Natural killer cell (primary cell): ENCODE measurements at places on chromosomes 6 and 20.

DNA sequence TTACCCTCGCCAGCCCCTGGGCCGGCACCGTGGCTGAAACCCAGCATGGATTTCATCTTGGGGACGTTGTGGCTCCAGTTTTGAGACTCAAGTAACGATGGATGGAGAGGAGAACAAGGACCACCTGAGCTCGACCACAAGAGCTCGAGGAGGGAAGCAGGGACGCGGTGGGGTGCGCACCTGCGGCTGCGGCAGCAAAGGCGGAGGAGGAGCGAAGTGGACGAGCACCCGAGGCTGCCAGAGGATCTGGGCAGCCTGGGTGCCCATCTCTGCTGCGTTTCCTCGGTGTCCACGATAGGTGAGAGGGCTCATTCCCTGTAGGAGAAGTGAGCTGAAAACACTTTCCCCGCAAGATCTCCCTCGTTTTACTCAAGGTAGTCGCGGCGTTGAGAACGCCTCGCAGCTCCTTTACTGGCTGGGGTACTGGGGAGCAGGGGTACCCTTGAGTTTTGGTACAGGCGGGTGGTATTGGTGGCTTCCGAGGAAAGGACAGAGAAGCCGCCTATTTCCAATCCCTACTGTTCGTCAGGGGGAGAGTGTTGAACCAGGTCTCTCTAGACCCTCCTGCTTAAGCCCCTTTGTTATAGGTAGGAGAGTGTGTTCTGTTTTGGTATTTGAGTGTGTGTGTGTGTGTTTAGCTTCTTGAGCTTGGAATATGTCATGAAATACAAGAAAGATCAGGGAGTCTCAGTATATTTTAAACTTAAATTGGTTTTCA is 137.7 kb downstream of the TRIM27 start:
- H3K27ac ChIP-seq: no peak overlapping the region
- peaks cover 5% of the 10 kb centered on the region for H3K4me1 ChIP-seq
- H3K36me3 ChIP-seq: no peaks in the 10 kb centered on the region
- H3K27me3 ChIP-seq: peaks cover 69% of the 10 kb centered on the region
- no peak for DNase-seq

DNA sequence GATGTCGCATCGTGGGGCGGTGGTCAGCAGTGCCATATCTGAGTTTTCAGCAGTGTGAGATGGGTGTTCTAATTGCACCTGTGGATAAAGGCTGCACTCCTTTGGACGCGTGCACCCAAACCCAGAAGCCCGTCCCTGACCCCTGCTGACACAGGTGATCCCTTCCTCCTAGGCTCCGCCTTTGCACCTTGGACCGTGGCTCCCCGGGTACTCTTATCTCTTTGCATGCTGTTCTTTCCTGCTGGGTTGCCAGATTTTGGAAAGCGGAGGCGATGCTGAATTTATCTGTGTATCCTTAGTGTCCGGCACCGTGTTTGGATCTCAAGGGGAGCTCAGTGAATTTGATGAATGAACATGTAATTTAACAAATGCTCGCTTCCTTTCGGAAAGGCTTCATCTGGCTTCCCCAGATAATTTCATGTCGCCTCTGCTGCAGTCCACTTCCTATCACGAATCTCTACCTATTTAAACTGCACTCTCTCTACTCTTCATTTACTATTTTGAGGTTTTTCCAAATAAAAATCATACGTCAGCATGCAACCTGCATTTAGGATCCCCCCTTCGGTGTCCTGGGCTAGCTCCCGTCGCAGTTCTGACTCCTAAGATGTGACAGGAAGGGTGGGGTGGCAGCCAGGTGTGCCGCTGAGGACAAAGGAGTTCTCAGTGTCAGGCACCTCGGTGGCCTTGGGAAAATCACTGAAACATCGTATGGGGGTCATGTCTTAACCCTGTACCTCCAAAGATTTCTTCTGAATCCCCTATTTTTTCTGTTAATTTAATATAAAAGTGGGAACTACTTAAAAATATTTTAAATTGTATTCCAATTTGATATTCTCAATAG is 753 bp upstream of the PERP start:
- H3K4me1 ChIP-seq: peaks cover 13% of the 10 kb centered on the region
- H3K36me3 ChIP-seq: no peaks in the 10 kb centered on the region
- H3K4me3 ChIP-seq: peak overlapping the region; percentile 6
- DNase-seq: no peak

GRCh38 chr6:161544801-161545480 is 271.1 kb upstream of the AGPAT4 start:
- no peak overlapping the region for H3K27ac ChIP-seq
- no peaks in the 10 kb centered on the region for H3K36me3 ChIP-seq
- H3K27me3 ChIP-seq: no peaks in the 10 kb centered on the region
- no peak for DNase-seq
- H3K4me1 ChIP-seq: no peaks in the 10 kb centered on the region
- H3K4me3 ChIP-seq: no peak overlapping the region

DNA sequence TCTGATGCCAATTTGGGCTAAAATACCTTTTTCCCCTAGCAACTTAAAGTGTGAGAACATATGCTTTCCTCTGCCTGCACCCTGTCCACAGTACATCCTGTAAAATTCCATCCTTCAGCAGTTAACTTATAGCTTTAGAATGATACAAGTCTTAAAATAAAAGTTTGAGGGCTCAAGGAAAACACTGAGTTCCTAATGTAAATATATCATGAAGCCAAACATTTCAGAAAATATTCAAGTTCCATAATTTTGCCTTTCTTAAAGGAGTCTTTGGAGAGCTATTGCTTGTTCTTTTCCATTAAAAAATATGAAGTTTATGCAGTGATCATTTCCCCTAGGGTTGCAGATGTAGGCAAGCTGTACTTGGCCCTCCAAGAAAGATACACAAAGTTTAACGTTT is 303.8 kb downstream of the COL12A1 start:
- no peaks in the 10 kb centered on the region for H3K27me3 ChIP-seq
- DNase-seq: no peak
- no peak overlapping the region for H3K4me3 ChIP-seq
- H3K4me1 ChIP-seq: no peaks in the 10 kb centered on the region
- no peak overlapping the region for H3K27ac ChIP-seq
- H3K36me3 ChIP-seq: no peaks in the 10 kb centered on the region

GRCh38 chr20:62887152-62887859 is 25.7 kb upstream of the TCFL5 start:
- H3K36me3 ChIP-seq: peaks cover 59% of the 10 kb centered on the region
- no peak overlapping the region for H3K27ac ChIP-seq
- H3K4me3 ChIP-seq: no peak overlapping the region
- peaks cover 13% of the 10 kb centered on the region for H3K4me1 ChIP-seq
- H3K27me3 ChIP-seq: no peaks in the 10 kb centered on the region

- peaks cover 15% of the 10 kb centered on the region for H3K36me3 ChIP-seq
- H3K27ac ChIP-seq: peak overlapping the region; percentile 99
- peaks cover 37% of the 10 kb centered on the region for H3K4me1 ChIP-seq
- DNase-seq: no peak
- no peak overlapping the region for H3K4me3 ChIP-seq
Measured at GRCh38 chr6:26472549-26473290, 15.0 kb downstream of the BTN2A1 start.

DNA sequence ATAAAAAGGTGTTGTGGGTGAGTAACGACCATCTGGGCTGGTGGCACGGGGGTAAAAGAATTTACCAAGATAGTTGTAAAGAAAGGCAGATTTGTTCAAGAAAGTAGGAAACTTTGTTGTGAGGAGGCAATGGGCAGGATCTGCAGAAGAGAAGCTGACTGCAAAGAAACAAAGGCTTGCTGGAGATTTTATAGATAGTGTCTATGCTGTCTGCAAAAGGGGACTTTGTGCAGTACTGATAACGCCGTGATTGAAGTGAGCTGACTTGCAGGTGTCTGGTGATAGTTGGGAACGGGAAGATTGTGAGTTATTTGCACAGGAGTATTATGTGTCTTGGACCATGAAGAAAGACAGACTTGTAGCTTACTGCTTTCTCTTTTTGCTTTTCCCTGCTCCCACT is 36.8 kb upstream of the GSTA3 start:
- no peaks in the 10 kb centered on the region for H3K4me1 ChIP-seq
- peaks cover 6% of the 10 kb centered on the region for H3K27me3 ChIP-seq
- H3K4me3 ChIP-seq: no peak overlapping the region
- no peak overlapping the region for H3K27ac ChIP-seq

- no peaks in the 10 kb centered on the region for H3K36me3 ChIP-seq
- no peaks in the 10 kb centered on the region for H3K27me3 ChIP-seq
- H3K4me3 ChIP-seq: no peak overlapping the region
- no peak for DNase-seq
- no peak overlapping the region for H3K27ac ChIP-seq
- H3K4me1 ChIP-seq: no peaks in the 10 kb centered on the region
Measured at GRCh38 chr6:39388606-39389483, 66.3 kb upstream of the KCNK16 start.

- H3K36me3 ChIP-seq: no peaks in the 10 kb centered on the region
- DNase-seq: no peak
- peak overlapping the region; percentile 57 for H3K4me3 ChIP-seq
- peaks cover 74% of the 10 kb centered on the region for H3K4me1 ChIP-seq
- H3K27me3 ChIP-seq: peaks cover 30% of the 10 kb centered on the region
Measured at GRCh38 chr20:25863536-25864325, 167.1 kb upstream of the ZNF337 start.

GRCh38 chr6:150214310-150214709 is 71.5 kb downstream of the PPP1R14C start:
- DNase-seq: no peak
- H3K4me3 ChIP-seq: no peak overlapping the region
- H3K36me3 ChIP-seq: no peaks in the 10 kb centered on the region
- H3K27ac ChIP-seq: no peak overlapping the region

- peaks cover 16% of the 10 kb centered on the region for H3K4me1 ChIP-seq
- H3K27ac ChIP-seq: no peak overlapping the region
- DNase-seq: no peak
- no peaks in the 10 kb centered on the region for H3K36me3 ChIP-seq
Measured at GRCh38 chr6:170480050-170480692, 72.9 kb downstream of the PSMB1 start.

DNA sequence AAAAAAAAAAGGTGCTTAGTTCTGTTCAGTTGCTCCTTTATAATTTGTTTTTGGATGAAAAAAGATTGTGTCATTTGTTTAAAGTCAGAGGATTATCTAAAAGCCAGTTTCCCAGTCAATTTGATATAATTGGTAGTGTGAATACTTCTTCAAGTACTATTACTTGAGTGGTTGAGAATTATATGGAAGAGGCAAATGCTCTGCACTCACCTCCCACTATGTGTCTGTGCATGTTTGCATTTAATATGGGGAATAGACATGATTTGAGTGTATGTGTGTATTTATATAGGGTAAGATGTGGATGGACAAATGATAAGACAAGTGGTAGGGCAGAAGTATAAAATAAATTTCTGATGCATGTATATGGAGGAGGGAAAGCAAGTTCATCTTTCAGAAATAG is 15.8 kb downstream of the GJA1 start:
- no peak overlapping the region for H3K27ac ChIP-seq
- H3K27me3 ChIP-seq: no peaks in the 10 kb centered on the region
- H3K4me1 ChIP-seq: no peaks in the 10 kb centered on the region
- H3K36me3 ChIP-seq: no peaks in the 10 kb centered on the region

DNA sequence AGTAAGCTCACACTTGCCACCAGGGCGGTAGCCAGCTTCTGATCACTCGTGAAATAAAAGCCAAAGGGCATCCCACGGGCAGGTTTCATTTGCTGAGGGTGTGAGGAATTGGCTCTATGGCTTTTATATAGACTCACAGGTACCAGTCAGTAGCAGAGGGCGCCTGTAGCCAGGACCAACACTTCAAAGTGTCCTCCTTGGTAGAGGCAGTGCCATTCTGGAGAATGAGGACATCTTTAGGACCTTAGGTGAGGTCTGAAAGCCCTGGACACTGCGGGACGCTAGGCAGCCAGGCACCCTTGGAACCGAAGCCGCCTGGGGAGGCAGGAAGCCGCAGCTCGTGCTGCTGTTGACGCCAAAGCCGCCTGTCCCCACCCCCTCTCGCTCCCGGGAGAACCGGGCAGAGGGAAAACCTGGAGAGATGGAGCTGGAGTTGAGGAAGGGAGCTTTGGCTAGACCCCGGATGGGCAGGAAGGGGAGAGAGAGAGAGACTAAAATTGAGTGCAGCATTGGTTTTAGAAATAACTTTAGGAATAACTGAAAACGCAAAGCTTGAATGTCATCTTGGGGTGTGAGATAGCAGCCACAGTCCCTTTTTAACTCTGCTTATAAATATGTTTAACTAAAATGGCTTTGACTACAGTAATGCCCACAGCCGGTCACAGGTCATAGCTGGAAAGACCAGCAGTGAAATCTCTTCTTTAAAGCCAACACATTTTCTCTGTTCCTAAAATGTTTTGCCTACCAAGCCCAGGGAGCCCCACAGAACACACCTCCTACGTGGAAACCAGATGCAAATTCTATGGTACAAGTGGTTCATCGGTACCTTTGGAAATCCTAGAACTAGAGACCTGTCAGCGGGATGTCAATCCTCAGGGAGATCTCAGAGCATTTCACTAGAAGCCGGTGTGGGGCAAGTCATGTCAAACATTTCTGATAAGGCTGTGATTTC is 128.5 kb upstream of the CDYL start:
- H3K27me3 ChIP-seq: no peaks in the 10 kb centered on the region
- no peak overlapping the region for H3K4me3 ChIP-seq
- peaks cover 9% of the 10 kb centered on the region for H3K4me1 ChIP-seq

DNA sequence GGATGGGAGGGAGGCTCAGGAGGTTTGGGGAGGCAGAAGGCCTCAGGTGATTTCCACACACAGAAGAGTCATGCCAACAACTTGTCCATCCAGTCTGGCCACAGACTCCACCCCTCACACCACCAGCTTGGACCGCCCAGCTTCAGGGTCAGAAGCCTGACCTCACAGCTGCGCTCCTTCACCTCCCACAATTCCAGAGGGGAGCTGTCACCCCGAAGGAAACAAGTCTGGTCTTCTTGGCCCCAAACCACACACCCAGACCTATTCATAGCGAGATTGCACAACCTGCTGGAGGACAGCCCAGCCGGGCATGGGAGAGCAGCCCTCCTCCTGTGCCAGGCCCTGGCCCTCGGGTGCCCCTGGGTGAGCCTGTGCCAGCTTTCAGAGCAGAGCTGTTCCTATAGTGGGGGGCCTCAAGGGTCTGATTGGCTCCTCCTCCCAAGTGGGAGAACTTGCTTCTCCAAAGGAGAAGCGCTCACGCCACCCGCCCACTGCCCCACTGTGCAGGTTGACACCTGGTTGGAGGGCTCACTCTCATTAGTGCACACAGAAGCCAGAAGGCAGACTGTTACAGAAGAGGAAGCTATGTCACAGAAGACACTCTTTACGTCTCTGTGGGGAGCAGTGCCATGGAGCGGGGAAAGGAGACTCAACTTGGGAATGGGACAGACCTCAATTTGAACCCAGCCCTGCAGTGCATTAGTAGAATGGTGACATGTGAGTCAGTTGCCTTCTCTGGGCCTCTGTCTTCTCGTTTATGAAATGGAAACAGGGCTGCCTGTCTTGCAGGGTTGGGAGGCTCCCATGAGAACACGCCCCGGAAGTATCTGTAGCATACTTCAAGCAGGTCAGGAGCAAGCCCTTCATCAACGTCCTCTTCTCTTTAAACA is 128.8 kb downstream of the FOXO3 start:
- H3K4me3 ChIP-seq: no peak overlapping the region
- DNase-seq: no peak
- no peak overlapping the region for H3K27ac ChIP-seq
- peaks cover 14% of the 10 kb centered on the region for H3K4me1 ChIP-seq

- no peak overlapping the region for H3K27ac ChIP-seq
- H3K27me3 ChIP-seq: no peaks in the 10 kb centered on the region
- no peaks in the 10 kb centered on the region for H3K4me1 ChIP-seq
- H3K36me3 ChIP-seq: peaks cover 7% of the 10 kb centered on the region
Measured at GRCh38 chr6:41122373-41122772, 31.8 kb downstream of the TREML1 start.
